ENCODE measurements at places on chromosomes 7 and 10.

GRCh38 chr7:20188567-20188966 lies 28.6 kb downstream of the MACC1 start:
- DNase-seq = no peak

DNA sequence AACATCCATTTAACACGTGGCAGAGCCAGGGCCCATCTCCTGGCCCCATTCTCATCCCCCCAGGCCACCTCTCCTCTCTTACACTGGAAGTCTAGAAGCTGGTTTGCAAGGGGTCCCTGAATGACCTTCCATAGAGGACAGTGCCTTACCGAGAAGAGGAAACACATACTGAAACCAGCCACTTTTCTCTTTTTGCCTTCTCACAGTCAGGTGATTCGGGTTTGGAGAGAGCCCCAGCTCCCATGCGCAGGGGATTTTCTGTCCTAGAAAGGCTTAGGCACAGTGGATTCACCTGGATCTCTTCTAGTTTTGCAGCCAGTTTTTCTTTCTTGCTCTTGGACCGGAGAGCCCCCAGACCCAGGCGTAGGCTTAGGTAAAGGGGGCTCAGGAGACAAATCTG lies 334.1 kb upstream of the C7orf33 start:
- no peak for DNase-seq

GRCh38 chr10:59649606-59650346 lies 59.9 kb downstream of the SLC16A9 start:
- no peak for DNase-seq

- DNase-seq = no peak
These were observed 126.8 kb upstream of the AMPH start for GRCh38 chr7:38757931-38758330.

- DNase-seq = no peak
These were observed 17.3 kb downstream of the BAG3 start for GRCh38 chr10:119668461-119668860.

DNA sequence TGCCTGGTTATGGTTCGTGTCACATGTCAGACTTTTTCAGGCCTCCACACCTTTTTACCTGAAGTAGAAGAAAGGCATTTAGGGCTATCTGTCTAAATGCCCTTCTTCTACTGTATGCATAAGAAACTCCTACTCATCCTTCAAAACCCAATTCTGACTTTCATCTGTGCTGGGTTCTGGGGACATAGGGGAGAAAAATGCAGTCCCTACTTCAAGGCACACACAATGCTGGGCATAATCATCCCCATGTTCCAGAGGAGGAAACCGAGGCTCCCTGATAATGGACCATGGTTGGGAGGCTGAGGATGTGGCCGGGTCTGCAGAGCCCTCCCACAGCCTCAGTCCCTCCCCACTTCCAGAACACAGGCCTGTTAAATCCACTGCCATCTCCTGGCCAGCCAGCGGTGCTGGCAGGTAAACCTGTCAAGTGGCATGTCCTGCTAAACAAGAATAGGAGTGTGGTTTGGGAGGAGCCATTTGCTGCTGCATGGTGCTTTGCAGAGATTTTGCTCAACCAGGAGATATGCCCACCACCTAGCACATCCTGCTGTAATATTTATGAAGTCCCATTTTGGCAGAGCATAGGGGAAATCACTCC lies 32.0 kb downstream of the GRID1 start:
- no peak for DNase-seq

DNA sequence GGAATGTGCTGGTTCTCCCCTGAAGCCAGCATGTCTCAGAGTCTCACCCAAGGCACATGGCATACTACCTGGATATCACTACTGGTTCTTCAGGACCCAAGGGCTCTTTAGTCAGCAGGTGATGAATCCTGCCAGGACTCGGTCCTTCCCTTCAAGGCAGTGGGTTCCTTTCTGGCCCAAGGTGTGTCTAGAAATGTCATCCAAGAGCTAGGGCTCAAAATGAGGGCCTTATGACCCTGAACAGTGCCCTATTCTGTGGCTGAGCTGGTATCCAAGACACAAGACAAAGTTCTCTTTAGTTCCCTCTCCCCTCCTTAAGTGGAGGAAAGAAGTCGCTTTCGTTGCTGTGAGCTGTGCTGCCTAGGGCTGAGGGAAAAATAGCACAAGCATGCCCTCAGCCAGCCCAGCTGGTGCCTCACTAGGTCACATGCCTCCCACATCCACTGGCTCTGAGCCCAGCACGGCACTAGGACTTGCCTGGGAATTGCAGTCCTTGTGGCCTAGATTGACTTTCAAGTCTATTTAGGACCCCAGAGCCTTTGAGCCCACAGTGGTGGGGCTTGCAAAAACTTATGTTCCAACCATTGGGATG lies 106.0 kb downstream of the BMS1 start:
- no peak for DNase-seq

- DNase-seq = no peak
These were observed 63.0 kb upstream of the INSYN2A start for GRCh38 chr10:127259347-127259746.

DNA sequence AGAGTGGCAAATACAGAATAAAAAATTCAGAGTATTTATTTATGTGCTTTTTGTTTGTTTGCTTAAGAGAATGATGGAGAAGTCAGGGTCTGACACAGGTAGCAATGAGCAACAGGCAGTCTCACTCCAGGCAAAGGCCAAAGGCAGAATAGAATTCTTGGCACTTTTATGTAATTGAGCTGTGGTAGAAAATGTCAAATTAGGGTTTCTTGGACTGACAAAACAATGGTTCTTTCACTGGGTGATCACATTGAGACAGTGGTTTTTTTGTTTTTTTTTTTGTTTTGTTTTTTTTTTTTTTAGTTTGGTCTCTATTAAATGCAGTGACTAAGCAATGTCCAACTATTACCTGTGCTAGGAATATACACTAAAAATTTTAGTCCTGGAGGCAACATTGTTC lies 27.4 kb downstream of the POM121L12 start:
- DNase-seq = no peak

DNA sequence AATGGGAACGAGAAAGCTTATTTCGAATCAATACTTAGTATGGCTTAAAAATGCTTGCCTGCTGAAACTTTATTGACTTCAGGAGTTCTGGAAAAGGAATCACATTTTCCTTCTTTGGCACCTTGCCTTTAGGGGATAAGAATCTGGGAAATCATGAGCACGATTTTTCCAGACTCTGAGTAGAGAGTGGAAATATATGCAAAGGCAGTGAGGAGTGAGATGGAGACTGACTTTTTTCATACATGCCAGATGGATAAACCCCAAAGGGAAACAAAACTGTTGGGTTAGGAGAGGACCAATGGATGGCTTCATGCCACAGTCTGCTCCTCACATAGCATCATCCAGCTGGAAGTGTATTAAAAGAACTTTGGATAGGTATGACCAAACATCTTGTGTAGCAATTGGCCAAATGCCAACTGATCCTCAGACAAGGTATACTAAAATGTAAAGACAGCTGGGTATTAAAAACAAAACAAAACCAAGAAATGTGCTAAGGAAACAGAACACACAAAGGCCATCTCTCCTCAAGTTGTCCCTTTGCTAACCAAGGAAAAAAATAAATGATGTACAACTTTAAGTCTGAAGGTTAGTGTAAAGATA lies 1.7 kb downstream of the COL28A1 start:
- DNase-seq = no peak

DNA sequence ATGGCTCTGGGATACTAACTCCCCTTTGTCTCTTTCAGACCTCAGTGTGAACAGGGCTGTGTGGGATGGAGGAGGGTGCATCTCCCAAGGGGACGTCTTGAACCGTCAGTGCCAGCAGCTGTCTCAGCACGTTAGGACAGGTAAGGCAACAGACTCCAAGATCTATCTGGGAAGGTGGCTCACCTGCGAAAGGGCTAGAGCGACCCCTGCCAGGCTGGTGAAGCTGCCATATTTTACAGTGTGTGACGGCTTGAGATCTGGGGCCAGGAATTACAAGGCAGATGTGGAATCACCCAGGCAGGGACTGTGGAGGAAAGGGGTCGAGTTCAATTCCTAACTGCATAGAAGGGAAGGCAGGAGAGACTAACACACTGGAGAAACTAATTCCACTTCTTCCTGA lies 11.2 kb downstream of the MUC17 start:
- no peak for DNase-seq

DNA sequence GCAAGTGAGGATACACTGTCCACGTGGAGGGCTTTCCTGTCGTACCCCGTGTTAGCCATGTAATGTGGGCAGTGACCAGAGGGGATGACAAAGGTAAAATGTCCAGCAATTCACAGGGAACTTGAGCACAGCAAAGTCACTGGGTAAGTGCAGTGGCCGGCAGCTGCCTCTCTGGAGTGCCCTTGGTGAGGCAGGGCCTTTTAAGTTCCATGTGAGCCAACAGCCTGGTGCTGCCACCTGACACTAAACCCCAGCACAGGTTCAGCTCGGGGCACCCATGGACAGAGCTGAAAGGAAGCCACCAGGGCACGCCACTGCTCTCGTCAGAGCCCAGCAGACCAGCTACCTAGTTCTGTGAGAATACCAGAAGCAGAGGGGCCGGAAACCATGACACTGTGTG lies 168.3 kb downstream of the PRKAG2 start:
- DNase-seq = no peak

- peak; percentile 57 for DNase-seq
These were observed 49.9 kb downstream of the PWWP2B start for GRCh38 chr10:132446661-132447445.

DNA sequence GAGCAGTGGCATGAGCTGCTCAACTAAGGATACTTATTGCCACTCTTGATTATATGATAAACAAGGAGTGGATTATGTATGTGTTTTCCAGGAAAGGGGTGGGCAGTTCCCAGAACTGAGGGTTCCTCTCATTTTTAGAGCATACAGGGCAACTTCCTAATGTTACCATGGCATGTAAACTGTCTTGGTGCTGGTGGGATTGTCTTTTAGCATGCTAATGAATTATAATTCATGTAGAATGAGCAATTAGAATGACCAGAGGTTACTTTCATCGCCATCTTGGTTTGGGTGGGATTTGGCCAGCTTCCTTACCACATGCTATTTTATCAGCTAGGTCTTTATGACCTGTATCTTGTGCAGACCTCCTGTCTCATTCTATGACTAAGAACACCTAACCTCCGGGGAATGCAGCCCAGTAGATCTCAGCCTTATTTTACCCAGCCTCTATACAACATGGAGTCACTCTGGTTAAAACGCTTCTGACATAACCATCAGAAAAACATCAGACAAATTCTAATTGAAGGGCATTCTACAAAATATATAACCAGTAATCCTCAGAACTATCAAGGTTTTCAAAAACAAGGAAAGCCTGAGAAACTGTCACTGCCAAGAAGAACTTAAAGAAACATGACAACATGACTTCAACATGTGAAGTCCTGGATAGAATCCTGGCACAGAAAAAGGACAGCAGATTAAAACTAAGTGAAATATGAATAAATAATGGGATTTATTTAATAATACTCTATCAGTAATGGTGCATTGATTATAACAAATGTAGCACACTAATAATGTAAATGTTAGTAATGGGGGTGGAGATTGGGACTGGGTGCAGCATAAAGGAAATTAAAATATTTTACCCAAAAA lies 365.0 kb downstream of the SEMA3D start:
- DNase-seq = no peak

- DNase-seq = no peak
These were observed 95.8 kb upstream of the TNS3 start for GRCh38 chr7:47677664-47678063.
